ENCODE measurements at places on chromosomes 3 and 15. TPM values are rescaled to one million over a fixed set of nuclear protein-coding genes. Genes with fewer than 3 reads are reported as not detected.

DNA sequence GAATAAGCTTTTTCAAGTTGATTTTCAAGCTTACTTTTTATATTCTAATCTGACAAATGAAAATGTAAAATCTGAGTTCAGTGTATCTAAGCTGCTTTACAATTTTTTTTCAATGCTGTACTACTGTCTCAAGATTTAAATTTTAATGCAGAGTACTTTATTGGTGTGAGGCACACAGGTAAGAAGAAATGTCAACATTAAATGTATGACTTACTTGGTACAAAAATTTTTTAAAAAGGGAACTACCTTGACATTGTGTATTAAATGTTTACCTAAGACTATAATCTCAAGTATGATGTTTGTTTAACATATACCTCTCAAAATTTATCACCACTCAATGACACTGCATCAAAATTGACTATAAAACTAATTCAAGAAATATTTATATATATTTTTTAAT lies 62.7 kb downstream of the NECTIN3 start:
- H3K27me3 ChIP-seq = no peaks in the 10 kb centered on the region
- H3K27ac ChIP-seq = no peak overlapping the region
- H3K36me3 ChIP-seq = peaks cover 7% of the 10 kb centered on the region
- no peaks in the 10 kb centered on the region for H3K4me1 ChIP-seq
- no peak overlapping the region for H3K4me3 ChIP-seq

DNA sequence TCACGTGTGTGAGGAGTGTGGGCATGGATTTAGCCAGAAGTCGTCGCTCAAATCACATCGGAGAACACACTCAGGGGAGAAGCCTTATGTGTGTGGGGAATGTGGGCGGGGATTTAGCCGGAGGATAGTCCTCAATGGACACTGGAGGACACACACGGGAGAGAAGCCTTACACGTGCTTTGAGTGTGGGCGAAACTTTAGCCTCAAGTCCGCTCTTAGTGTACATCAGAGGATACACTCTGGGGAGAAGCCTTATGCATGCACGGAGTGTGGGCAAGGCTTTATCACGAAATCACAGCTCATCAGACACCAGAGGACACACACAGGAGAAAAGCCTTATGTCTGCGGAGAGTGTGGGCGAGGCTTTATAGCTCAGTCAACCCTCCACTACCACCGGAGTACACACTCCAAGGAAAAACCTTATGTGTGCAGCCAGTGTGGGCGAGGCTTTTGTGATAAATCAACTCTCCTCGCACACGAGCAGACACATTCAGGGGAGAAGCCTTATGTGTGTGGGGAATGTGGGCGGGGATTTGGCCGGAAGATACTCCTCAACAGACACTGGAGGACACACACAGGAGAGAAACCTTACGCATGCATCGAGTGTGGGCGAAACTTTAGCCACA lies 28.1 kb downstream of the ZNF589 start:
- no peak for DNase-seq
- H3K36me3 ChIP-seq = peaks cover 33% of the 10 kb centered on the region
- peak overlapping the region; percentile 99 for H3K27ac ChIP-seq
- H3K4me3 ChIP-seq = peak overlapping the region; percentile 83
- no peaks in the 10 kb centered on the region for H3K27me3 ChIP-seq
- peaks cover 30% of the 10 kb centered on the region for H3K4me1 ChIP-seq

The RASL12 gene
- 0.33 TPM for total RNA-seq

GRCh38 chr3:16741890-16742289 lies 136.7 kb upstream of the DAZL start:
- no peak for DNase-seq
- H3K27ac ChIP-seq = no peak overlapping the region
- no peak overlapping the region for H3K4me3 ChIP-seq
- no peaks in the 10 kb centered on the region for H3K4me1 ChIP-seq
- no peaks in the 10 kb centered on the region for H3K27me3 ChIP-seq

The ARL6 gene
- 5.6 TPM for total RNA-seq

GRCh38 chr3:184261854-184262763 lies 756 bp upstream of the CAMK2N2 start:
- H3K36me3 ChIP-seq = peaks cover 4% of the 10 kb centered on the region
- H3K4me3 ChIP-seq = peak overlapping the region; percentile 88
- peaks cover 10% of the 10 kb centered on the region for H3K4me1 ChIP-seq
- H3K27ac ChIP-seq = peak overlapping the region; percentile 14

- no peak overlapping the region for H3K27ac ChIP-seq
- H3K27me3 ChIP-seq = peaks cover 71% of the 10 kb centered on the region
- peaks cover 4% of the 10 kb centered on the region for H3K4me1 ChIP-seq
- no peak for DNase-seq
- H3K36me3 ChIP-seq = no peaks in the 10 kb centered on the region
- no peak overlapping the region for H3K4me3 ChIP-seq
Observed at GRCh38 chr3:10981961-10982360, 10.6 kb upstream of the SLC6A1 start.

DNA sequence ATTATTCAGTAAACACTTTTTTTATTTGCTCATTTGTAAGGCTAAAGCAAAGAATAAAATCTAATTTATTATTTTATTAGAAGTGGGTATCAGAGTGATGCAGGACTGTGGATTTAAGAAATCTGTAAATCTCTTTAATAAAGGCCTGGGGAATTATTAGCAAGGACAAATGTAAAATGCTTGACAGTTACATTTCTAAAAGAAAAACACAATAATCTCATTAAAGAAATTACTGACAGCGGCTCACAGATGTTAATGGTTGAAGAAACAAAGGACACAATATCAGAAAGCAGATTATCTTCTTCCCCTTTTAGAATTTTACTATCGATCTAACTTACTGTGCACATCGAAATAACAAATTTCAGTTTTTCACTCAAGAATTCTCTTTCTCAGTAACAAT lies 262.1 kb upstream of the MEIS2 start:
- H3K27ac ChIP-seq = no peak overlapping the region
- no peaks in the 10 kb centered on the region for H3K27me3 ChIP-seq
- no peaks in the 10 kb centered on the region for H3K4me1 ChIP-seq
- no peak overlapping the region for H3K4me3 ChIP-seq
- no peaks in the 10 kb centered on the region for H3K36me3 ChIP-seq

- H3K27ac ChIP-seq = peak overlapping the region; percentile 46
- peak overlapping the region; percentile 99 for H3K4me3 ChIP-seq
- H3K27me3 ChIP-seq = no peaks in the 10 kb centered on the region
- H3K4me1 ChIP-seq = peaks cover 32% of the 10 kb centered on the region
- H3K36me3 ChIP-seq = peaks cover 8% of the 10 kb centered on the region
Observed at GRCh38 chr3:39385456-39386090, 2.4 kb downstream of the SLC25A38 start.

DNA sequence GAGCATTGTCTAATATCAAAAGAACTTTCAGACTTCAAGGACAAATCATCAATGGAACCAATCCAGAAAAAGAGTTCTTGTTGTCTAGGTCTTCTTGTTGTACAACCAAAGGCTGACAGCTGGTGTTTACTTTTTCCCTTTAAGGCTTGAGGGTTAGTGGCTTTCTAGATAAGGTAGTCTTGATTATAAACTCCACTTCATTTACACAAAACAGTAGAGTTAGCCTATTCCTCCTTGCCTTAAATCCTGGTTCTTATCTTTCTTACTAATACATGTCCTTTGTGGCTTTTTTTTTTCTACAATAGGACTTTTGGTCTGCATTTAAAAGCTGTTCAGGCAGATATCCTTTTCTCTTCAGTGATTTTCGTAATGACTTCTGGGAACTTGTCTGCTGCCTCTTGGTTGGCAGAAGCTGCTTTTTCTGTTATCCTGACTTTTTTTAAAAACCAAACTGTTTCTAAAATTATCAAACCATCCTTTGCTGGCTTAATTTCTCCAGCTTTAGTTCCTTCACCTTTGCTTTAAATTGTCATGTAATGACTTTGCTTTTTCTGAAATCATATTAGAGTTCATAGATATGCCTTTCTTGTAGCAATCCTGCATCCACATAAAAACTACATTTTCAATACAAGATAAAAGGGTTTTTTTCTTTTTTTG lies 44.8 kb downstream of the STRIT1 start:
- no peak overlapping the region for H3K4me3 ChIP-seq
- no peaks in the 10 kb centered on the region for H3K36me3 ChIP-seq
- no peak for DNase-seq
- no peaks in the 10 kb centered on the region for H3K27me3 ChIP-seq

DNA sequence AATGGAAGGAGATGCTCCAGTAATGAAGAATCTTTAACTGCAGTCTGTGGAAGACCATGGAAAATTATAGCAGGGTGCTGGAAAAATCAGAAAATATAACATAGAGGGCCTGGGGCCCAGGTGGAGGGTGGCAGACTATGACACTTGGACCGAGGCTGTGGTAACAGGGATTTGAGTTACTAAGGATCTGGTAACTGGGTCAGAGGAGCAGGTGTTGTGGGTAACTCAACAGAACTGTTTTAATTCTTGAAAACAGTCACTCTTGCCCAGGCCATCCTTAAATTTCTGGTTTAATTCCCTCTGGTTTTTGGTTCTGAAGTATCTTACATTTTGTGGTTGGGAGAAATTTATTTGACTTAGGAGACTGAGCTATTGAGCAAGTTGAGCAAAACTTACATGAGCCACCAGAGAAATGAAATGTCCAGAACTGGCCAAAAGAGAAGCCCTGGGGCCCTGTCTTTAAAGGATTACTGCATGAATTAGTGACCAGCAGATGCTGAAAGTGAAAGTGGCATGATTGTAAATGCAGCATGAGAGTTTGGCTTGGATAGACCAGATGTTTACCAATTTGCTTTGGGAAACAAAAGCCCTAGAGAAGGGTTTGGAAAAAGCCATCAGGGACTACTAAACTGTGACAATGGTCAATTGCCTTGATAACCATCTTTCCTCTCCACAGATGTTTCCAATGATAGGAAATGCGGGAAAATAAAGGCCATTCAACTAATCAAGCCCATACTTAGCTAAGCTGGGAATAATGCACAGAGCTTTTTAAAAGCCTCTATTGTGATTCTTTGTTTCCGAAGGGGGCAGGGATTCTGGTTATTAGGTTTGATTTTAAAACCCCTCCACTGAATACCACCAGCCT lies 374.9 kb upstream of the TGFBR2 start:
- H3K4me3 ChIP-seq = no peak overlapping the region
- H3K36me3 ChIP-seq = no peaks in the 10 kb centered on the region
- no peak for DNase-seq
- no peak overlapping the region for H3K27ac ChIP-seq
- peaks cover 23% of the 10 kb centered on the region for H3K4me1 ChIP-seq
- H3K27me3 ChIP-seq = no peaks in the 10 kb centered on the region

The FBXO40 gene
- total RNA-seq = not detected

DNA sequence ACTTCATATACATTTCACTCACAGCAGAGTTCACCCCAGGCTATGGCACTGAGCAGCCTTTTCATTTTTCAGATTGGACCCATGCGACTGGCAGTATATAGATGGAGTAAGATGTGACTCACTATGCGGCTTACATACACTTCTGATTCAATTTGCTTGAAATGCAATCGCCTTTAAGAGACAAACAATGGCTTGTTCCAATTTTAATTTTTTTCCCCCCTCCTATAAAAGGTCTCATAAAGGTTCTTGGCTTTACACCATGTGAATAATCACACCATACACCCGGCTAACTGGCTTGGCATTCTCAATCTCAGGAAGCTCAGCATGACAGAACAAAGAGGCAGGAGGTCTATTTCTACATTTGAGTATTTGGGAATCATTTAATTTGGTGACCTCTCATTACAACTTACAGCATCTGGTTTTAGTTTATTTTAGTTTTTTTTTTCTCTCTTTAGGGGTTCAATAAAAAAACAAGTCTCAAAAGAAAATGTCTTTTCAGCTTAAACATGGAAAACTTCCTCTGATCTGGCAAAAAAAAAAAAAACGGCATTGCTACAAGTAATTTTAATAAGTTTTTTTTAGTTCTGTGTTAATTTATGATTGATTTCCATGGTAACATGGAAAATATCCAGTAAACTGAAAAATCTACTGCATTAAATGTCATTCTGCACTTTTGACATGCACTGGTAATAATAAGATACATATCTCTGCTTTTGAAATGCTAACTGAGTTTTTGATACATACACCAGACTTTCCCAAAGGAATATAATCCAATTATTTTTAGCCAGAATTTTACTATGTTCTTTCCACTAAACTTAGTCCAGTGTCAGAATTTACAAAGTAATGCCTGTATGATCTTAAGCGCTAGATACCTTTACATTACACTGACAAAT lies 38.8 kb downstream of the GADL1 start:
- no peaks in the 10 kb centered on the region for H3K36me3 ChIP-seq
- DNase-seq = no peak
- no peaks in the 10 kb centered on the region for H3K27me3 ChIP-seq
- no peak overlapping the region for H3K27ac ChIP-seq
- peaks cover 6% of the 10 kb centered on the region for H3K4me1 ChIP-seq

Data from type B pancreatic cell (in vitro differentiated cells).